ENCODE measurements at places on chromosomes 2 and 18.

DNA sequence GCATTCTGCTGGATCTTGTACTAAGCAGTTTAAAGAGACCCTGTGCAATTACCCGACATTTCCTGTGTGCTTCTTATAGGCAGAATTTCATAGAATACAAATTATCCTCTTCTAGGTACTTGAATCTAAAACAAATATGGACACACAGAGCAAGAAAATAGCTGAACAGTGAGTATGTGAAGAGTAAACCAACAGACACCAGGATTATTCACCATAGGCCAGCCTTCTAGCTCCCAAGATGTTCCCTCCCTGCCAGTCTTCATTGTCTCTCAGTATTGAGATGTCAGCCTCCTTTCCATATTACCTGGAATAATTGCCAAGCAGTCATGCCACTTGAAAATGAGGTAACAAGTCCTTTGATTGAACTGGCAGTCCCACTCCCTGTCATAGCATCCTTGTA lies 187.1 kb downstream of the PTPRM start:
- no peak for DNase-seq

GRCh38 chr2:120517751-120518469 lies 172.0 kb downstream of the INHBB start:
- no peak for DNase-seq

- DNase-seq, result no peak
These were observed 115.1 kb downstream of the KCNE4 start for GRCh38 chr2:223166983-223167650.

DNA sequence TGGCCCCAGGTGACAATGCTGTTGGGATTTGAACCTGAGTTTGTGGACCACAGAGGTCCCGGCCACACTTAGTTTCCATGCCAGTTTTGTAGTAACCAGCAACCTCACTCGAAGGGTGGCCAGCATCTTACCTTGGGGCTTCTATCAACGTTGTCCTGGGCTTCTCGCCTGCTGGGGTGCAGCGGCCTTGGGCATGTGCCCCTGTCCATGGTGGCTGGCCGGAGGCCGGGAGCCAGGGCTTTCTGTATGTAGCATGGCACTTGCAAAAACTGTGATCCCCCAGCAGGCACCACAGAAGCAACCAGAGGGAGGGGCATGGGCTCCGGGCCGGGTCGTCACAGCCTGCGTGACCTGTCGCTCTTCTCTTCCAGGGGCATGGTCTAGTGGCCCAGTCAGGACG lies 51.7 kb downstream of the ODC1 start:
- no peak for DNase-seq

DNA sequence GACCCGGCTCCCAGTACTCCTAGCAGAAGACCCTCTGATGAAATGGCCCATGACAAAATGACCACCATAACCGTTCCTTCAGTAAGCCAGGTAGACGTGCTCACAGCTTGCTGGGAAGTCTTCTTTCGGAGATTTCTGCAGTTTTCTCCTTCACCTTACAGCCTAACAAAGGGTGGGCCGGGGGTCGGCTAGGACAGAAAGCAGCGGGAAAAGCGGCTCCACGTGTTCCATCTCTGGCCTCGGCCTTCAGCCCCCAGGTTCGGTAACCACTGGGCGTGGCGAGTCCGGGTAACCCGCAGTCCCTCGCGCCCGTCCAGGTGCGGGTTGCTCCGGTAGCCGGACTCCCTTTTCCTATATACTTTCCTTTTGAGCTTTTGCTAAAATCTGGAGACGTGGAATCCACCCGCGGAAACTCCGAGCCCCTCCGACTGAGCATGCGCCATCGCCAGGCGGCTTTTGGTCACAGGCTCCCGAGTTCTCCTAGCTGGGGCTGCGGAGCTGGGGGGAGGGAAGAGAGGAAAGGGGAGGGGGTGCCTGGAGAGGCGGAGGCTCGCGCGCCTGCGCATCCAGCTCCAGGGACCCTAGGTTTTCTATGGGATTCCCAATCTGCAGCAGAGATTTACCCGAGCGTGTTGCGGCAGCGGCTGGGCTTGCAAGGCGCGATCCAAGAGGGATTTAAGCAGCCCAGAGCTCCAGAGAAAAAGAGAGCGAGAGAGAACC lies at the start of gene VSNL1:
Gene VSNL1, plus strand, starts transcription at position 604 of the 720 bp plus-strand sequence. CDS start 51,379 bp downstream, outside the sequence.
- DNase-seq, result no peak

DNA sequence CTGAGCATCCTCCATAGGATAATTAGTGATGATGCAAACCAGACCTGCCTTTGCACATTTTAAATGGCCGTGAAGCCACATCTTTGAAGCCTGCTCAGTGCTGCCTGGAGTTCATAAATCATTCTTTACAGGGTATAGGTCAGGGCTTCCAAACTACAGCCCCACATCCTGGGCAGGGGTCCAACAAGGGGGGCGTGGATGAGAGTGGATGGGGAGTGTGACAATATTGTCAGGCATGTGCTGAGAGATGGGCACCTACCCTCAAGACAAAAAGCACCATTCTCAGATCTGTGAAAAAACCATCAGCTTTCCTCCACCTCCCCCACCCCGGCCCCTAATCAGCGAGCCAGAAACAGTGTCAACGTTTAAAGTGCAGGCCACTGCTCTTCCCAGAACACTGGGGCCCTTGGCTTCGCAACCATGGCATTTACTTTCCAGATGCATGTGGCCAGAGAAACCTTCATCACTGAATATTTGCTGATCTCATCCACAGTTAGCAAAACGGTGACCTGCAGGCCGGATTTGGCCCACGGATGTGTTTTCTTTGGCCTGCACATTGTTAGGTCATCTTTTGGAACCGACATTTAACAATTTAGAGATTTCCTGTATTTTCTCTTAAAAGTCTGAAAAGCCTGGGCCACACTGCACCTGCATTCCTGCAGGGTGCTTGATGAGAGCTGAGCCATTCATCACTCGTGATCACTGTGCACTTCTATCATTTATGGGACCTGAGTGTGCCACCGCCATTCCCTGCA lies 130.7 kb downstream of the ANKRD44 start:
- DNase-seq, result no peak

DNA sequence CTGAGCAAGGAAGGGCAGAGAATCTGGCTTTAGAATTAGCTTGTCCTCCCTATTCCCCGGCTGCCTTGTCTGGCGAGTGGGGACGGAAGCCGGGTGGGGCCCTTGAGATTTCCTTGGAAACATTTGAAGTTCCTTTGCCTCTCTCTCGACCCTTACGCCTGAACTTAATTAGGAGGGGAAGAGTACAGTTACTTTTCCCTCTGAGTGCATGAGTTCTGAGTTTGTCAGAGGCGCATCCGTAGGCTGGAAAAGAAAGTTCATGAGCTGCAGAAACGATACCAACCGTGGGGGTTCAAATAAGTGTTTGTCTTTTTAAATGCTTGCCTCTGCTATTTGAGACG lies 468 bp downstream of the PIKFYVE start:
- DNase-seq, result peak; percentile 19

GRCh38 chr18:12306752-12307700 lies 1.0 kb upstream of the TUBB6 start:
- peak; percentile 64 for DNase-seq

- DNase-seq, result no peak
These were observed 467.6 kb downstream of the PTPRM start for GRCh38 chr18:8034674-8035073.

GRCh38 chr18:12908706-12909105 lies 24.7 kb upstream of the PTPN2 start:
- DNase-seq, result no peak

- no peak for DNase-seq
These were observed 70.2 kb downstream of the DLGAP1 start for GRCh38 chr18:4384932-4385331.

- DNase-seq, result no peak
These were observed 50.0 kb downstream of the MC4R start for GRCh38 chr18:60322591-60322990.

GRCh38 chr2:121536850-121537557 lies 6.3 kb downstream of the RNU4ATAC start:
- DNase-seq, result no peak

DNA sequence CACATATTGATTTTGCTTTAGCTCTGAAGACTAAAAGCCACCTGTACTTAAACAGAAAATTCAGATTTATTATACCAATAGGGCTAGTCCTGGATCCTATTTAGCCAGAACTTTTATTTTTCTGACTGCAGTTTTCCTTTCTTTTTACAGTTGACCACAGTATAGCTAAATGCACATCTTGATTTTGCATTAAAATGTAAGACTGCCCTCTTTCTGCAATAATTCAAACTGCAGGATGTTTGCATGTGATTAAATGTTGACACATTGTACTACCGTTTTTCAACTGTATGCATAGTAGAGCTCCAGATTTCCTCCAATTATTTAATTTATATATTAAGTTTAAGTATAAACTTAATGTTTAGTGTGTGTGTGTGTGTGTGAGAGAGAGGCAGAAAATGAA lies 1262.9 kb downstream of the SUCLG1 start:
- peak; percentile 14 for DNase-seq

DNA sequence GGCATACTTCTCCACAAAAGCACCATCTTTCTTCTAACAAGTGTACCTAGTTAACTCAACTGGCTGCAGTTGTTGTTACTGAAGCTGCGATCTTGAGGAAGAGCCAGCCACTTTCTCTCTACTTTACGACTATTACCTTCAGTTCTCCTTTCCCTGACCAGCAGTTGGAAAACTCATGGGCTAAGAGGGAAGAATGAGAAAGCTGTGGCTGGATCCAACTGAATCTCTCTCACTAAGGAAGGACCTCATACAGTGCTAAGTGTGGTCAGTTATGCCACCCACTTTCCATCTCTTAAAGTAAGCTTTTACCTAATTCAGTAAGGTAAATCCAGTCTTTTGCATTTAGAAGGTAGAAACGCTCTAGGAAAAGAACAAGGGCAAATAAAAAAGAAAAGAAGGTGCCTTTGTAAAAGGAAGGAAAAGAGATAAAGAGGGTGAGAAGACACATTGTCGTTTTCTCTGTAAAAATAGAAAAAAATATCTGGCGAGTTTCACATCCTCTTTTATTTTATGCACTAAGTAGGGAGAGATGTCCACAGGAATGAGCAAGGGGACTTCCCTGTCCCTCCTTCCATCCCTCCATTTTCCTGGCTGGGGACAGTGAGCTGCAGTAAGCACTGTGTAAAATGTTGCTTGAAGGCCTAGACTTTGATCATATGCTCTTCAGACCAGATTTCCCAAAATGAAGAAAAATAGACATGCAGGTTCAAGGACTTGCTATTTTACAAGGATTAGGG lies 73.4 kb downstream of the PLEKHM3 start:
- DNase-seq, result peak; percentile 21

DNA sequence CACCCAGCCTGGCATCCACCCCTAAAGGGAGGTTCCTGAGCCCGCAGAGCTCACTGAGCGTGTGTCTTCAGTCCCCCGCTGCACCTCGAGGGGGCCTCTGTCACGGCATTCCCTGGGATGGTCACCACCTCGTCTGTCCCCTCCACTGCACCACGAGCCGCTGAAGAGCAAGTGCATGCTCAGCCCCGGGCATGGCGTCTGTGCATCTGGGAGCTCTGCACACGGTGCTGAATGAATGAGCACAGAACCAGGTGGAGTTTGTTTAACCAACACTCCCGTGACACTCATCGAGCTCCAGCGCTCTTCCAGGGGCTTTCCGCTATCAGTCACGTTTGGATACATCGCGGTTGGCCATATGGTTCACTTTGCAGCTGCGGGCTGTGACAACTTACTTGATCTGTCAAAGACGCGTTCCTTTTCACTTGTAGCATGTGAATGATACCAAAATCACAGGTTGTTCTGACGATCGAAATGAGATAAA lies 9.2 kb downstream of the ALLC start:
- DNase-seq, result no peak

DNA sequence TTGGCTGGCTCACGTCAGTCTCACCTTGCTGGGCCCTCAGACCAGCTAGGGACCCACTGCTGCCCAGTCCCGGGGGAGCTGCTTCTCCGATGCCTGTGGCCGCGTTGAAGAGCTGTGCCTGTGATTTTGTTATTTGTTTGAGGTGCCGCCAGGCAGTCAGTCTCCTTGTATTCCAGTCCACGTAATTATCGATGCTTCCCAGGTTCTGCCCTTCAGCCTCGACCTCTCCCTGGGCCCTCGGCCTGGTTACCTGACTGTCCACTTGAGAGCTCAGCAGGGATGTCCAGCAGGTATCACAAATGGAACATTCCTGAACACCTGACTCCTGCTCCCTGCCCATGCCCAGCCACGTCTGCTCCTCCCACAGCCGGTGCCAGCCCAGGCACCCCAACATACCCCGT lies 195.9 kb upstream of the HS6ST1 start:
- no peak for DNase-seq

DNA sequence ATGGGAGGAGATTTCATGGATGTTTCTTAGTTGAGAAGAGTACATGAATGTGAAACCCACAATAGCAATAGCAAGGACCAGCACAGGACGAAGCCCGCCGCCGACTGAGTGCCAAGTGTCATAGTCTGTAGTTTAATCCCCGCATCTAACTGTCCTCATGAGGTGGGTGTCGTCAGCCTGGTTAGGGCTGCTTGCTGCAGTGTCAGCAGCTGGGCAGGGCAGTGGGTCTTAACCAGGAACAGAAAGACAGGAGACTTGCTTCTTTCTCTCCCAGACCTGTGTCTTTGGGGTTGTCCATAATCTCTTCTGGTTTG lies 146.6 kb downstream of the VAPA start:
- peak; percentile 23 for DNase-seq

- no peak for DNase-seq
These were observed 261.4 kb downstream of the MEIS1 start for GRCh38 chr2:66696374-66696773.

- DNase-seq, result no peak
These were observed 25.8 kb downstream of the TRAPPC12 start for GRCh38 chr2:3405307-3405706.

DNA sequence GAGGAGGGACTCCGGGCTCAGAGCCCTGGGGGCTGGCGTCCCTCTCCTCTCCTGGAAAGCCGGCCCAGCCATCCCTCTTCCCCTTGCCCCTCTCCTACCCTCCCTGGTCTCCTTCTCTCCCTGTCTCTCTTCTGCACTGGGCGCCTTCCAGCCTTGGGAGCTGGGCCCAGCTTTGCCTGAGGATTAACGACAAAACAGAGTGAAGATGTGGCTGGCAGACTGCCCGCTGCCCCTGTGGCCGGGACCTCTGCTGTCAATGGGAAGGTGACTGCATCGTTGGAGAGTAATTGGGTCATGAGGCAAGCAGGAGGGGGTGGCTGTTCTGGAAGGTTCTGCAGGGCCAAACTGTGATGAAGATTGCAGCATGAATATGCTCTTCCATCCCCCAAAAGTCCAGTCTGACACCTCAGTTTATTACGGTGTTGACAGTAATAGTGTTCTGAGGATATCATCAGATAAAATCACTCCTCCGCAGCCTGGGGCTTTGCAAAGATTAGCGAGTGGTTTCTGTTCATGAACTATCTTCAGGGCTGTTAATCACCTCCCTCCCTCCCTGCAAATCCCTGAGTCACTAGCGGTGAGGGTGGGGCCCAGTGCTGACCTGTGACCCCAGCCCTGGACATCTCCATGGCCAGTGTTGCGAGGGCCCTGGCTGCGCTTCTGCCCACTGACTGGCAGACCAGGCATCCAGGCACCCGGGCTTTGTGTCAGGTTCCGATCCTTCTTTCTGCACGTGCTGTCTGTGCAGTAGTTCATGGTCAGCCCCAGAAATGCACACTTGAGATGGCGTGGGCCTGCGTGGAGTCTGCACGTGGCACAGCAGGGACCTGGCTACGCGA lies 23.0 kb downstream of the RTP5 start:
- DNase-seq, result no peak

- DNase-seq, result peak; percentile 58
These were observed 14.1 kb downstream of the EMX1 start for GRCh38 chr2:72931280-72931910.

All from suppressor macrophage (primary cell).